ENCODE measurements at places on chromosomes 7 and 10.

DNA sequence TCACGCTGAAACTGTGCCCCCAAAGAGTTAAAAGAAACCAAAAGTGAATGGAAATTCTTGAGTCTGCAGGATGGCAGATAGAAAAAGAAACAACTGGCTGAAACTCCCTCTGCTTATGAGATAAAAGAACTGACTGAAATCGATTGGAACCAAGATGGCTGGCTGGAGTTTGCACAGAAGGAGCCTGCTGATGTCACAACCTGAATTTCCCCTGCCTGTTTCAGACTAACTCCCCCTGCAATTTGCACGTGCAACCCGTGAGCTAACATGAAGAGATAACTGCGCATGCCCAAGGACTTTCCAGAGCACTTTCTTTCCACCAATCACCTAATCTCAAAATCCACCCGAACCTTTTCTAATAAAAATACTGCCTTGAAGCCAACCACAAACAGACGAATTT is 435.5 kb downstream of the CALN1 start:
- no peak for DNase-seq

- DNase-seq = no peak
Observed at GRCh38 chr10:116888380-116889055, 39.2 kb downstream of the ENO4 start.

DNA sequence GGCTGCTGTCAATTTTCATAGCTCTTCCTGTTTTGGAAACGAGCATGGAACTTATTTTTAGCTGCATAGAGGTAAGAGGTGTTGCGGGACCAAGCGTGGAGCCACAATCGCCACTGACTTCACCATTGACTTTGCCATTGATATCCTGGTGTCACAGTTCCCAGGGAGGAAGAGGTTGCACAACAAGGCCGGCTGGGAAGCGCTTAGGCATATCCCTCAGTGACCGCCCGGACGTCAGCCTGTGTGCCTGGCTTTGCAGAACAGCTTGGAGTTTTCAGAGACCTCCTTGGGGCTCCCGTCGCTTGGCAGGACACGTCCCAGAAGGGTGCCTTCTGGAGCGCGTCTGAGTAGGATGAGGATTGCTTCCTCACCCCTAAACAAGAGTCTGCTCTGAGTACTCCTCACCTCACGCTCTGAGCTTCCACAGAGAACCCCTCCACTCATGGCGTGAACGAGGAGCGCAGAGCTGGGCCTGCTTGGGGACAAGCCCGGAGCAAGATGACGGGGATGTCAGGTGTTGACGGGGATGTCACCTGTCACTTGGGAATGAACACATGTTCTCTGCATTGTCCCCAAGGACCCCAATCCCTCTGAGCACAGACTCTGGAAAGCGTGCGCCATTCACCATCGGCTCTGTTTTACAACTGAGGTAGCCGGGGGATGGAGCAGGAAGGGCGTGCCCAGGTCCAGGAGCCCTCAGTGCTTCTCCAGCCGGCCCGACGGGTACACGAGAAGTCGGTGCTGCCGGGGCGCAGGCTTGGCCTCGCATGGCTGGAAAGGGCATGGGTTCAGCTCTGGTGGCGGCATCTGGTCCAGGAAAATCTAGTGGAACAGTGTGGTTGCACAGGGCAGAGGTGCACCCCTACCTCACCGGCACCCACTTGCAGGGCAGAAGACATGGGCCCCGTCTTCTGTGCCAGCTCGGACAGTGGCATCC is 192.3 kb upstream of the SHH start:
- no peak for DNase-seq

GRCh38 chr7:92832534-92833023 is 3.8 kb downstream of the CDK6 start:
- no peak for DNase-seq

GRCh38 chr10:86583983-86584382 is 62.4 kb upstream of the WAPL start:
- peak; percentile 29 for DNase-seq

- no peak for DNase-seq
Observed at GRCh38 chr10:86914734-86915133, 42.7 kb downstream of the MMRN2 start.

GRCh38 chr7:93476491-93477344 is 97.8 kb downstream of the CALCR start:
- DNase-seq = peak; percentile 100

DNA sequence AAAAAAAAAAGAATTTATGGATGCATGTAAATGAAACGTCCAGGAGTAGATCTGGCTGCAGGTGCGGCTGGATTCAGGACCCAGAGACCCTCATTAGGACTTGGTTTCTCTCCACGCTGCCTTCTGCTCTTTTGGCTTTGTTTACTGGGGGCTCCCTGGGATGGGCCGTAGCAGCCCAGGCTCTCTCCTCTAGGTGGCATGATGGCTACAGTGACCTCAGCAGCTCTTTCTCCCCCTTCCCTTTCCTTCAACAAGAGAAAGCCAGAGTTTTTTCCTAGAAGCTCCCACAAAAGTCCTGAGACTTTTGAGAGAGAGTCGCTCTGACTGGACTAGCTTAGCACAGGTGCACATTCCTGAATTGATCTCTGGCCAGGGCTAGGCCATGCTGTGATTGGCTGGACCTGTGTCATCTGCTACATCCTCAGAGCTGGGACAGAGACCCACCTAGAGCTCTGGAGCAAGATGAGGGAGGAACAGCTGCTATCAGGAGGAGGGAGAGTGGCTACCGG is 67.8 kb upstream of the PDCD4 start:
- peak; percentile 15 for DNase-seq

GRCh38 chr7:19145434-19146115 is 354 bp upstream of the FERD3L start:
- no peak for DNase-seq

DNA sequence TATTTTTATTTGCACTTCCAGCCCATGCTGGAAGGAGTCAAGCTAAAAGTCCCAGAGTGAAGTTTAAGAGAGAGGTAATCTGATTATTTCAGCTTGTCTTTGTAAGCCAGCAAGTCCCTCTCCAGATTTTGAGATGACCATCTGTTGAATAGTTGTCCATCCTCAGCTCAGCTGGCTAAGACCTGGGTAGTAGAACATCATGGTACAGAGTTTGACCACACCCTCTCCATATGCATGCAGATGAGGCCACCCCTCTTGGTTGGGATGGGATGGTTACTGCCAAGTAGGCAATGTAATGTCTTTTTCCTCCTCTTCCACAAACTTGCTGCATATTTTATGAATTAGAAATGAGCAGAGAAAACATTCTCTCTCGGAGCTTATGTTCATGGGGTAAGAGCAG is 639.8 kb downstream of the SORCS3 start:
- DNase-seq = no peak

GRCh38 chr10:114544045-114544659 is 113.9 kb downstream of the ABLIM1 start:
- no peak for DNase-seq

DNA sequence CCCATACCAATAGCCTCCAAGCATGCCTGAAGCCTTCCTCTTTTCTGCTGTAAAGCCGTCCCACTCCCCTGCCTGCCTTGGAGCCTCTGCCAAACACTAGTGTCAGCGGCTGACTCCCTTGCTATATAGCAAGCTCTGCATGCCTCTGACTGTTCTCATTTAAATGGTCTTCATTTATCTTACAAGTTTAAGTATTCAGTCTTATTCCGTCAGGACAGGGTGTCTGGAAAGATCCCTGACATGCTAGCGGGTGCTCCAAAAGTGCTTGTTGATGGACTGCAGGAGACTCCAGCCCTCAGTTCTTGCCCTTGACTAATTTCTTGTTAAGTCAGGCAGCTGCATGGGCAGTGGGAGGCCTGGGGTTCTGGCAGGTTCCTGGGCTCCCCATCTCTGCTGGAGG is 298.7 kb downstream of the GFRA1 start:
- DNase-seq = no peak

GRCh38 chr7:112556633-112557032 is 75.8 kb downstream of the LSMEM1 start:
- DNase-seq = no peak

GRCh38 chr7:24197852-24198251 is 86.1 kb upstream of the NPY start:
- DNase-seq = no peak

- no peak for DNase-seq
Observed at GRCh38 chr10:48389272-48389671, 82.8 kb downstream of the MAPK8 start.

DNA sequence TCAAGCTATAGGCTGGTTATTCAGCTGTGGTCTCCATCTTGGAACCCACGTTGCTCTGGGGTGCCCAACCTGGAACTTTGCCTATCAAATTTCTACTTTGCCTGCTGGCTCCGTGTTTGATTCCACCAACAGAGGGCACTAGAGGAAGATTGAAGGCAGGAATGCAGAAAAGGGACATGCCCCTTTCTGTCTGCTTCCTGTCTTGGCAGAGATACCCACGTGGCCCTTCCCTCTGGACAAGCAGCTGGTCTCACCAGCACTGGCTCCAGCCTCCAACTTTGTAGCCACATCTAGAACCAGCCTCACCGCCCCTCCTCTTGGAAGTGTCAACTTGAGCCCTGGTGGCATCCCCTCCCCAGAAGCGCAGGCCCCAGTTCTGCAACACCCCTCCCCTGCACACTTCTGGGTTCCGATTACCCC is 52.1 kb upstream of the ZNF438 start:
- peak; percentile 67 for DNase-seq

GRCh38 chr10:123126246-123126645 is 9.5 kb upstream of the HMX3 start:
- DNase-seq = no peak

DNA sequence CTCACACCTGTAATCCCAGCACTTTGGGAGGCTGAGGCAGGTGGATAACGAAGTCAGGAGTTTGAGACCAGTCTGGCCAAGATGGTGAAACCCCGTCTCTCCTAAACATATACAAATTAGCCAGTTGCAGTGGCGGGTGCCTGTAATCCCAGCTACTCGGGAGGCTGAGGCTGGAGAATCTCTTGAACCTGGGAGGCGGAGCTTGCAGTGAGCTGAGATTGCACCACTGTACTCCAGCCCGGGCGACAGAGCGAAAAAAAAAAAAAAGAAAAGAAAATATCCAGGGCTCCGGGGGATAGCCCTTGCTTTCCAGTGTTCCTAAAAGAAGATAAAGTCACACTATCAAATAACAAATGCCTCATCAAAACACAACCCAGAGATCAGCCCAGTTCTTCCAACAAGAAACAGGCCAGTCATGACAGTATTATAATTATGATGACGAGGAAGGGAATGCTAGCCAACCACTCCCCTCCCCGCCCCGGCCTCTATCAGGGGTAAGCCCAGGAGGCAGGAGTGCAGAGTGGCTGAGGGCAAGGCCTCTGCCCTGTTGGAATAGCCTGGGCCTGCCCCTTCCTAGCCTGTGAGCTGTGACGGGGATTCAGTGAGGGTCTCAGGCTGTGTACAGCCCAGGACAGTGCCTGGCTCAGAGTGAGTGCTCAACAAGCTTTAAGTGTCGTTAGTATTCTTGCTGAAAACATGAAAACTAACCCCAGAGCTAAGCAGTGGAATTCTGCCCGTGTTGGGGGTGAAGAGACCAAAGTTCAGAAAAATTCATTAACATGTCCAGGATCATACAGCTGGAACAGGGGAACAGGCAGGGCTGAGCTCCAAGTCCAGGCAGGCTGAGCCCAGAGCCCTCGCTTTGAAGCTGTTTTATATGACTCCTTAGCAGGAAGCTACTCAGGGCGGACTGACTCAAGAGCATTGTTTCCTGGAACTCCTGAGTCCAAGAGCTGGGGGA is 54.3 kb downstream of the FAM241B start:
- no peak for DNase-seq

DNA sequence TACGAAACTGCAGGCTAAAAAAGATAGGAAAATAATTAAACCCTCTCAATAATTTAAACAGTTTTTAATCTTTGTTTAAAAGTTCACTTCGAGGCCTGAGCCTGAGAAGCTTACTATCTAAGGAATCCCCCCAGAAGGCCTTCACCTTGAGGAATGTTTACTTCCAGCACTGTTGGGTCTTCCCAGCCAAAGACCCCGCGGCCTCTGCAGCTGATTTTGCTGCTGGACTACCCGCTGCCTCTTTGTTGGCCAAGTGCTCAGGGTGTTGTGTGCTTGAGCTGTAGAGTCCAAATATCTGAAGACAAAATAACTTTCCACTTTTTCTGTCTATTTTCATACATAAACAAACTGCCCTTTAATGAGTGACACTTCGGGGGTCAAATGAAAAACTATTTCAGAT is 292.7 kb downstream of the GLRX3 start:
- no peak for DNase-seq

DNA sequence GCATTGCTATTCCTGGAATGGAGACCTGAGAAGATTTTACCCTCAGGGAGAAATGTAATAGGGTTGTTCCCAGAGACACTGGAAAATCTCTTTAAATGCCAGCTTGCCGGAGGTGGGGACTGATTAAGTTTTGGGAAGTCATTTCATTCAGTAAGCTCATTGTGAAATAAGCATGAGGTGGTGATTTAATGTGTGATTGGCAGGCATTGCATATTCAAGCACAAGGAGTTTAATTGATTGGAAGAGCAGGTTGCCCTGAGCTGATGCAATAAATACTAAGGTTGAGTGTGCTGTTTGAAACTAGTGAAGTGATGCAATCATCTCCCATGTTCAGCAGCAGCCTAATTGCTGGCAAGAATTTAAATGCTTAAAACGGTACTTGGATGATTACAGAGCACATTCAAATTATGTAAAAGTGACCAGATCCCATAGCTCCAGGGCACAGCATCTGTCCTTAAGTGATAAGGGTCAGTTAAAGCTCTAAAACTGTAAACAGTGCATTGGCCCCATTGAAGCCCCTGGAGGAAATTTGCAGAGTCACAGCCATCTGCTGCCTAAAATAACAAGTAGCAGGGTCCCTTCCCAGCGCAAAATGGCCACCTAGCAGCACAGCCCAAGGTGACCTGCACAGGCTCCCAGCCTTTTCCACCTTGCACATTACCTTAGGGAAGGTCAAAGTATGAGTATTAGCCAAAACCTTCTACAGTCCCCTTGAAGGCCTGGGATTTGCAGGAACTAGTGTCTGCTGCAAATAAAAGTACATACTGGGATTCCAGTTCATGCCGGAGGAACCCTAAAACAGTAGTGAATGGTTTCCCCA is 92.1 kb downstream of the CCDC71L start:
- DNase-seq = peak; percentile 90

GRCh38 chr10:3548702-3549101 is 236.3 kb downstream of the KLF6 start:
- DNase-seq = no peak

- DNase-seq = no peak
Observed at GRCh38 chr10:112838784-112839481, 111.1 kb upstream of the TCF7L2 start.

Data from HAP-1 (cell line).